C1 segment of cervical spinal cord (tissue), 14 donors: ENCODE measurements at places on chromosomes 6 and 20.

- no peak for DNase-seq
Observed at GRCh38 chr20:38092260-38092857, 58.8 kb downstream of the RPRD1B start.

DNA sequence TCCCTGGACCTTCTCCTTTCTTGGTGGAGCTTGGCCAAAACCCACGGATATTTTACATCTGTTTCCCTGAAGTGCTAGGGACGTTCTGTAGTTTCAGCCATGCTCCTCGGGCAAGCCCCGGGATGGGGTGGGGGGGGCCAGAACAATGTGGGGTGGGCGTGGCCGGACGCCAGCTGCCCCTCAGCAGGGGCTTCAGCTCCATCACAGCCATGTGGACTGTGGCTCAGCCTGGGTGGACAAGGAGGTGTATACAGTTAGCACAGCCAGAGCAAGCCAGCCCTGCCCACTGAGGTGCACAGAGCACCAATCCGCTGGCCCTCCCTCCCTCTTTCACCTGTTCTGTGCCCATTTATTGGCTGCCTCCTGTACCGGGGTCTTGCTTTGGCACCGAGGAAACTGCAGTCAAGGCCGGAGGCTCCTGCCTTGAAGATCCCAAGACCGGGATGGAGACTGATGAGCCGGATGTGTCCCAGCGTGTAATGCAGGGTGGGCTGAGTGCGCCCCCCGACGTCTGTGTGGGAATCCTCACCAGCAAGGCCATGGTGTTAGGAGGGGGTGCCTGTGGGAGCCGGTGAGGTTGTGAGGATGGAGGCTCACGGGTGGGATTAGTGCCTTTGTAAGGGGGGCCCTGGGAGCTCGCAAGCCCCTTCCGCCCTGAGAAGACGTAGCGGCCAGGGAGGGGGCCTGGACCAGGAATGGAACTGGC is 28.0 kb downstream of the FRMD1 start:
- no peak for DNase-seq

DNA sequence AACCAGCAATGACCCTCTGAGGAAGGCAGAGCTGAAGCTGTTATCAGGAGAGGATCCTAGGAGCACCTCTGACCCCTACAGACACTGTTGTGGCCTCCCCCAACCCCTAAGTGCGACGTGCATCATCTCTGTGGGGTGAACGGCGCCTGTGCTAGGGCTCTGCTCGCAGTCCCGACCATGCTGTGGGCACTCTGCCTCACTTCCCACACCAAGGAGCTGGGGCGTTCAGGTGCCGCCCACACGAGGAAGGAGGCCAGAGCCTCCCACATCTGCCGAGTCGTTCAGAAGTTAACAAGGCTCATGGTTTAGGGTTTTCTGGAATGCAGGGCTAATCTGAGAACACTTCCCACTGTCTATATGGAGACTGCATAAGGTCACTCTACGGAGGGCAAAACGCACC is 62.1 kb downstream of the GINS1 start:
- DNase-seq: no peak

- DNase-seq: no peak
Observed at GRCh38 chr20:47430862-47431588, 70.7 kb upstream of the NCOA3 start.

GRCh38 chr6:156957931-156958547 is 180.9 kb downstream of the ARID1B start:
- peak; percentile 9 for DNase-seq

DNA sequence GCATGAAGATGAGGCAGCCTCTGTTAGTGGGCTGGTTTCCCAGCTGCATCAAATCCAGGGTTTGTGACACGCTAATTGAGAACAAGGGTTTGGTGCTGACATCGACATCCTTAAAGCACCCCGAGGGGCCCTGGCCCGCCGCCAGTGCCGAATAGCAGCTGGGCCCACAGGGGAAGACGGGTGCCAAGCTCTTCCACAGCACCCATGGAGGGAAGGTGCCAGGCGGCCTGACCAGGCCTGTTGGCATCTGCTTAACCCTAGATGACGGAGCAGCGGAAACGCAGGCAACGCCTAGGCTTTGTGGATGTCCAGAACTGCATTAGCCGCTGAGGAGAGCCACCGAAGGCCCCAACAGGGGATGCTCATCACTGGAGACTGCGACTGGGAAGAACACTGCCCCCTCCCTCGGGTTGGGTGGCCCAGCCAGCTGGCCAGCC is 16.0 kb downstream of the UQCC2 start:
- no peak for DNase-seq

DNA sequence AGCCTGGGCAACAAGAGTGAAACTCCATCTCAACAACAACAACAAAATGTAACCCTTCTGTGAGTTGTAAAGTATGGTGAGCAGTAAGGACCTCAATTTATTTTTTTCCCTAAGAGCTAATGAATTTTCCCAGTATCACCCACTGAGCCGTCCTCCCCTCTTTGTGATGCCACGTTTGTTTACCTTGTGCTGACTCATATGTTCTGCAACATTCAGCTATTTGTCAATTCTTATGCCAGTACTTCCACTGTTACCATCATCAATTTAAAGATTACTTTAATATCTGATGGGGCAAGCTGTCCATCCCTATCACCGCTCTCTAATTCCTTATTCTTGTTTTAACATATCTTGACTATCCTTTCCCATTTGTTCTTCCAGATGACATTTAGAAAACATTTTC is 37.5 kb downstream of the MAK start:
- no peak for DNase-seq
